ENCODE measurements at places on chromosomes 11 and 22.

DNA sequence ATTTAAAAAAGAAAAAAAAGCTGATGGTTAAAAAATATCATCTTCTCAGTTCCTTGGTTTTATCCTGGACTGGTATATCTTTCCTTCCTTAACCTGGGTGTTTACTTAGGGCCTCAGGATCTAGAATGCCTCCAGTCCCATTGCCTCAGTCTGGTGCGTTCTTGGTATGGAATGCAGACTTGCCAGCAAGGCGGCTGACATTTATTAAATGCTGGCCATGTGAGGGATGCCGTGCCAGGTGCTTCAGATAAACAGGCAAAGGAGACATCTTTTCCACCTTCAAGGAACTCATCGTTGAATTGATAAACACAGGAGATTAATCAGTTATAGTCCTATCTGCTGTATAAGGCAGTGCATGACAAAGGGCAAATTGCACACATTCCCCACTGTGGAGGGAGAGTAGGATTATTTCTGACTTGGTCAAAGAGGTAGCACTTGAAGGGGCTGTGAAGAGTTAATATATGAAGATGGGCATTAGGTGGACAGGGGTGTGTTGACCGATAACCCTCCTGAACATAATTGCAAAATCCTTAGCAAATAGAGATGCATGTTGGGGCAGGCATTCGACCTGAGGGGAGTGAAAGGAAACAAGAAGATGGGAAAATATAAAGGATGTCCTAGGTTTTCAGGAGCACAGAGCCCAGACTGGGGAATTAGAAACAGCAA, 54.4 kb downstream of the ALX4 start:
- DNase-seq: no peak

DNA sequence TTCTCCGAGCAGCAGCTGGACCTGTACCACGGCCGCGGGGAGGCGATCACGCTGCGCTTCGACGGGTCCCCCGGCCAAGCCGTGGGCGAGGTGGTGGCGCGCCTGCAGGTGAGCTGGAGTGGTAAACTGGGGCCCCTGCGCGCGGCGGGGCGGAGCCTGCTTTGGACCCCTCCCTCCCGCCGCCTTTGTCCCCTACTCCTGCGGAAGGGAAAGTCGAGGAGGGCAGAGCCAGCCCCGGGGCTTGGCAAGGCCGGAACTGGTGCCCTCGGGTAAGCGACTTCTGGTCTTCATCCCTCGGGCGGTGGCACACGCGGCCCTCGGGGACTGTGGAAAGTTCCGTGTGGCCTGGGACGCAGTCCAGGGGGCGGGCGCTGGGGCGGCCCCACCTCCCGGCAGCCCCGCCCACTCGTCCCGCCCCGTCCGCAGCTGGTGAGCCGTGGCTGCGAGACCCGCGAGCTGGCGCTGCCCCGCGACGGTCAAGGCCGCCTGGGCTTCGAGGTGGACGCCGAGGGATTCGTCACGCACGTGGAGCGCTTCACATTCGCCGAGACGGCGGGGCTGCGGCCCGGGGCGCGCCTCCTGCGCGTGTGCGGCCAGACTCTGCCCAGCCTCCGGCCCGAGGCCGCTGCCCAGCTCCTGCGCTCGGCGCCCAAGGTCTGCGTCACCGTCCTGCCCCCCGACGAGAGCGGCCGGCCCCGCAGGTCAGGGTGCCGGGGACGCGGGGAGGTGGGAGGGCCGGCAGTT, 9.2 kb downstream of the SIPA1 start:
- DNase-seq: peak; percentile 80

- DNase-seq: no peak
These were observed 5.1 kb downstream of the ZPR1 start for GRCh38 chr11:116782728-116783127.

GRCh38 chr22:24142241-24142640, 39.0 kb upstream of the SUSD2 start:
- no peak for DNase-seq

DNA sequence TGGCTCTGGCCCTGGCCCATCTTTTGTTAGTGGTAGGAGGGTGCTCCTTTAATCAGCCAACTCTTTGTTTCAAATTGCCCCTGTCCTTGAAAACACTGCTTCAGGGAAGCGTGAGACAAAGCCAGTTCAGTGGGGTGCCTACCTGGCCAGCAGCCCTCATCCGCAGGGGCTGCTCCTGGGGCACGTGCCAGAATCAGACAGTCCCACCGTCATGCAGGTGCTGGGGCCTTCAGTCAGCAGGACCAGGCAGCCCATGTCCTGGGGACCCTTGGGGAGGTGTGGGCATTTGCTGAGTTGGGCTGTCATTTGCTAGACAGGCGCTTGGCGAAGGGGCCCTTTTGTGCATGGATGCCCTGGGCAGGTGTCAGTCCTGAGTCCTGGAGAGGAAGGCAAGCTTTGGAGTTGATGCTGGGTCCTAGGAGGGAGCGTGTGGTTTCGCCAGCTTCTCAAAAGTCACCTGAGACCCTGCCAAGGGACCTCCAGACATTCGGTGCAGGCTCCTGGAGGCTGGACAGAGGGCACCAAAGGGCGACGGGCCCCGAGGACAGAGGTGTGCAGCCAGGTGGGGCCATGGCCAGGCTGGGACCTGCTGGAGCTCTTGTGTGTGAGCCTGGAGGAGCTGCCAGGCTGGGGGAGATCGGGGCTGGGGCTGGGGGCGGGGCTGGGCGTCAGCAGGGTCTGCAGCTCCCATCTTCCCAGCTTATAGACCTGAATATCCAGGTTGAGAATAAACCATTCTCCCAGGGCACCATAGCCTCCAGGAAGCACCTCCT, 15.0 kb upstream of the RTN4R start:
- DNase-seq: no peak

- no peak for DNase-seq
These were observed 29.4 kb upstream of the CTTN start for GRCh38 chr11:70368961-70369360.

- no peak for DNase-seq
These were observed 566.5 kb upstream of the B3GAT1 start for GRCh38 chr11:134978388-134979088.

DNA sequence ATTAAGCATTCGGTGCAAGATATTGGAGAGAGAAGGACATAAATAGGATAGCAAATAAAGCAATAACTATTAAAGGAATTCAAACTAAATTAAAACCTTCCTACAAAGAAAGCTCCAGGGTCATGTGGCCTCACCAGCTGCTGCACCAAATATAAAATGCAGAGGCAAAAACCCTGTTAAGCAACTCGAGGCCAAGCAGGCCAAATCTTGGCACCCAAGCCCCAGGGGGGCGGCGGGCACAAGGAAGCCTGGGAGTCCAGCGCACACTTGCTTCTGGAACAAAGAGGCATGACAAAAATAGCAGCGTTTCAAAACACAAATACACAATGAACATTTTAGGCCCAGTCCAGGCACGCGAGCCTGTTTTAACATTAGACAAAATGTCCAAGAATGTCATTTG, 20.8 kb downstream of the KRTAP5-6 start:
- DNase-seq: no peak

DNA sequence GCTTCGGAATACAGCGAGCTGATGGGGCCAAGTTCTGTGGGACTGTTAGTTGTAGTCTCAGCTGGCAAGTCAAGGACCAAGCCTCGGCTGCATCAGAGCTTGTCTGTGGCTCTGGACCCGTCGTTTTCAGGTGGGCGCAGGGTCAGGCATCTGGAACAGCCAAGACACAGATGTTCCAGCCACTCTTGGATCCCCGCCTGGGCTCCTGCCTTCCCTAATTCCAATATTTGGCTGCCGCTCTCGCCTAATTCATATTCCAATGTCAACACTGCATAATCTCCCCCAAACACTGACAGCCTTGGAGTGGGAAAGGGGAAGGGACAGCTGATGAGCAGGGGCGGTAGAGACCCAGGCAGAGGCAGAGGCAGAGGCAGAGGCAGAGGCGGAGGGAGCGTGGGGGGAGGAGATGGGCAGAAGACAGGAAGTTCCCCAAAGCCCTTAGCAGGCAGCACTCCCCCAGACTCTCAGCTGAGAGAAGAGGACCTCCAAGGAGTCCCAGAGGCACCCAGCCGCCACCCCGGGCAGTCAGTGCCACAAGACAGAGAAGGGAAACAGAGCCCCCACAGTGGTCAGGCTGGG, 49.6 kb upstream of the SLC35C1 start:
- DNase-seq: no peak

DNA sequence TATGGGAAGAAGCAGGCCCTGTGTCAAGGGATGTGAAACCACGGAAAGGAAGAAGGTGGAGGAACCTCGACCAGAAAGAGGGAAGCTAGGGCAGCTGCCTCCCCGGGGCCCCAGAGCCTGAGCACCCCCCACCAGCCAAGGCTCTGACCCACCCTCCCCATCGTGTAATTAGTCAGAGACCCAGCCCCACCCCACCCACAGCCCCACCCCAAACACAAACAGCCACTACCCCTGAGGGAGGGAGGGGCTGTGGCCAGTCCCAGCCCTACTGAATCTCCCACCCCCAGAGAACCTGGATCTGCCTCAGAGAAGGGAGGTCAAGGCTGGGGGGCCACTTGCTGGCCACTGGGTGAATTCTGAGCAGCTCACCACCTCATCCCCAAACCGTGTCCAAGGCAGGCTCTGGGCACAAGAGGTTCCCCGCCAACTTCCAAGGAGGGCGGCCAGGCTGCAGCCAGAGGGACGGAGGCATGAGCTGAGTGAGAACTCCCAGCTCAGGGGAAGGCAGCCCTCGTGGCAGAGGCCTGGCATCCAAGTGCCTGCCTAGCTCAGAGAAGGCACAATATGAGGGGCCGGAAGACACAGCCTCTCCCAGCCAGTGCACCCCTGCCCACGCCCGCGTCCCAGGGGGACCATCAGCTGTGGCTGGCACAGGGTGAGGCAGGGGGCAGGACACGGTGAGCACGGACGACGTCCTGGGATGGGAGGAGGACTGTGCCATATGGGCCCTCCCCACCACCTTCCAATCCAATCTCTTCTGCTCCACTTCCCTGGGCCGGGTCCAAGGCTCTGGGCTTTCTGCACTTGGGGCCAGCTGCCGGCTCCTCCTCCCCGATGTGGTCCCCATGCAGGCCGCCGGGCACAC, 2.7 kb downstream of the PLXNB2 start:
- no peak for DNase-seq

- no peak for DNase-seq
These were observed 34.2 kb downstream of the IL18 start for GRCh38 chr11:112129656-112130055.

DNA sequence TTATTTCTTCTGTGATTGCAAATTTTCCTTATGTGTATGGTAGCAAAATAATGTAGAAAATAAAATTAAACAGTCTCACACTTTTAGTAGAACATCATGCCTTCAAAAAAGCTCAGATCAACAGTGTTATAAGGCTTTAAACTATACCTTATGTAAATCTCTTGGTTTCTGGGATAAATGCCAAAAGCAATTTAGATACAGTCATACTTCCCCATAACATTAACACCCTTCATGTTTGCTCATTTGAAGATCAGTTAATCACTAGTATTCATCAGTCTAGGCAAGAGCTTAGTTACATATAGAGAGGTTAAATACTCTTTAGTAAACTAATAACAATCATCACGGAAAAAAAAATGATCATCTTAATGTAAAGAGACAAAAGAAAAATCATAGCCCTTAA, 421.8 kb upstream of the ANO3 start:
- DNase-seq: no peak

GRCh38 chr22:46969491-46969890, 207.0 kb downstream of the TBC1D22A start:
- DNase-seq: no peak

DNA sequence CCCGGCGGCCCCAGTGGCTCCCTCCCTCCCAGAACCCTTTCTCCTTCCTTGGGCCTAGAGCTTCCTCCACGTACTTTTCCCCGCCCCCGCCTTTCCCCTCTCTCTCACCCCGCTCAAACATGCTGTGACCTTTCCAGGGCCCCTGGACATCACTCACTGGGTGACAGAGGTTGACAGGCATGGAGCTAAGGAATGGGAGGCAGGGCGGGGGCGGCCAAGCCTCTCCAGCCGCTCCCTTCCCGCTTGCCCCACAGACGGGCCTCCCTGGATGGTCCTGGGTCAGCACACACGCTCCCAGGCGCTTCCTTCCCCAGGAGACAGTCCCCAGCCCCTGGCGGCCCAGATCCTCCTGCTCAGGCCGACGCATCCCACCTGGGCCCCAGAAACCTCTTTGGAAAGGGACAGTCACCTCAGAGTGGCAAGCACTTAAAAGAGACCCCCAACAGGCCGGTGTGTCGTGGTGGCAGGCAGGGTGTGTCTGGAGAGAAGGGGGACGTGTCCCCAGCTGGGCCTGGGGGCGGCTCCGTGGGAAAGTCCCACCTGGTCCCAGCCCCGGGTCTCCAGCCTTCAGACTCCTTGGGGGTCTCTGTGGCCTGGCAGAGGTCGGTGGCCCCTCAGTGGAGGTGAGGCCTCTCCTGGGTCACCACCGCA, 8.8 kb downstream of the H19 start:
- DNase-seq: no peak

DNA sequence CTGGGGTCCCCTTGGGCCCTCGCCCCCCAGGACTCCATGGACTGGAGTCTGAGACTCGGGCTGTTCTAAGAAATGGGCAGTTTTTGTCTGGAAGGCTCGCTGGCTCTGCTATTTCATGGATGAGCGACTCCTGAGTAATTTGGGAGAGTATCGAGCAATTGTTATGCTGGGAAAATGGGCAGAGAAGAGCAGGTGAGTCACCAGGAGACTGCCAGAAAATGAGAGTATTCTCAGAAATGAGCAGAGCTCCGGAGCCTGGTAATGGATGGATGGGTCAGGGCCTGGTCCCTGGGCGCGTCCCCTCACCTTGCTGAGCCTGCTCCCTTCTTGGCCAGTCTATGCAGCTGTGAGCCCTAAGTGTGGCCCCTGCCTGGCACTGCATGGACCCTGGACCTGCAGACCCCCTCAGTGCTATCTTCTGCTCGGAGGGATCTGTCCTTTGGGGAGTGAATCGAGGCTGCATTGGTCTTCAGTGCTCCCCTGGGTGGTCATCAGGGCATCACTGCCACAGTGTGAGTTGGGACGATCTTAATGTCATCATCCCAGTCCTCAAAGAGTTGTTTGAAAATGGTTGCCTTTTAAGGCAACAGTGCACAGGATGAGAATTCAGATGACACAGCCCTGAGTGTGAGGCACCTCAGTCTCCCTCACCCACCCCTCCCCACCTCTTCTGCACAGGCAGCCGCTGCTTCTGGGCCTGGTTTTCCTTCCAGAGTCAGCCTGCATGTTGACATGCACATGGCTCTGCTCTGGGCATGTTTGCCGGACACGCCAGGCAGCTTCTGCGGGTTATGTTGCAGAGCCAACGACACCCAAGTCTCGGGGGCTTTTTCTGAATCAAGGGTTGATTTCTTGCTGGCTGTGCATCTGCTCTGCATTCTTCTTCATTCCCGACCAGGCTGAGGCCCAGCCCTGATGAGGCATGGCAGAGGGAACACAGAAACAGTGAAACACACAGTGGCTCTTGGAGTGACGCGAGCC, 519.0 kb downstream of the TBC1D22A start:
- DNase-seq: no peak

- DNase-seq: no peak
These were observed 80.9 kb downstream of the MED15 start for GRCh38 chr22:20588092-20588842.

- peak; percentile 22 for DNase-seq
These were observed 76.0 kb downstream of the TRIM29 start for GRCh38 chr11:120061761-120062560.
